ENCODE measurements at places on chromosomes 11 and 22.
A peak's percentile ranks its signal among the peaks of the same experiment; 100 is the strongest.

DNA sequence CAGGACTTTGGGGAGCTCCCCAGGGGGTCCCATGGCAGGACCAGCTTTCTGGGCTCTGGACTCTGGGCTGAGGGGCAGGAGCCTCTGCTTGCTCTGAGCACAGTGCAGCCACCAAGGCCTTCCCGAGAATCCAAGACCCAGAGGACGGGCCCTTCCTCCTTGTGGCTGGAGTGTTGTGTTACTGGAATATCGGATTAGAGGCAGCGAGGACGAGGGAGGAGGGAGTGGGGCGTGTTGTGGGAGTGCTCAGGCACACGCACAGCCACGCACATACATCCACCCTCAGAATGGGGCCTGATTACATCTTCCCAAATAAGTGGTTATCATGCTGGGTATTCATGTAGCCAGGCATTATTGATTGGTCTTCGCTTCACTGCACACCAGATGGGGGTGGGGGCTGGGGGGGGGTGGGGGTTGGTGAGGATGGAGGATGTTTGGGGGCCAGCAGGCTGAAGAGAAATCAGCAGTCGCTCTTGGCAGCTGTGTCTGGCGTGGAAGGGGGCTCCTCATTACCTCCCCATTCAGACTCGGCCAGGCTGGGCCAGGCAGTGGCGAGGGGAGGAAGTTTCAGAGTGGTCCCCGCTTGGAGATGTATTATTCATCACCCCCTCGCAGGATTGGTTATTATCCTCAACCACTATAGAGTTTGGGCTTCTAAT is 120.9 kb downstream of the ST3GAL4 start:
- no peak for DNase-seq

DNA sequence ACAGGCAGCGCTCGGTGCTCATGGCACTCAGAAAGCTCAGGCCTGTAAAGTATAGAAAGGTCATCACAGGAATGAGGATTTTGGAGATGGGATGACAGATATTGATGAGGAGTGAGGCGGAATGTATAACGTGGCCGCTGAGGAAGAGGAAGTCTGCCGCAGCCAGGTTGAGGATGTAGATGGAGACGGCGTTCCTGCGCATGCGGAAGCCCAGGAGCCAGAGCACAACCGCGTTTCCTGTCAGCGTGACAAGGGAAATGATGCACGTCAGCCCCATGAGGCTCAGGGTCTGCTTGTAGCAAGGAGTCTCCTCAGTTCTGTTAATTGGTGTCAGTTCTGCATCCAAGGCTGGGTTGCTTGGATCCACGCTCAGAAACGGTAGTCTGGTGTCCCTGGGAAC is 33.1 kb upstream of the MRGPRX1 start:
- no peak for DNase-seq

DNA sequence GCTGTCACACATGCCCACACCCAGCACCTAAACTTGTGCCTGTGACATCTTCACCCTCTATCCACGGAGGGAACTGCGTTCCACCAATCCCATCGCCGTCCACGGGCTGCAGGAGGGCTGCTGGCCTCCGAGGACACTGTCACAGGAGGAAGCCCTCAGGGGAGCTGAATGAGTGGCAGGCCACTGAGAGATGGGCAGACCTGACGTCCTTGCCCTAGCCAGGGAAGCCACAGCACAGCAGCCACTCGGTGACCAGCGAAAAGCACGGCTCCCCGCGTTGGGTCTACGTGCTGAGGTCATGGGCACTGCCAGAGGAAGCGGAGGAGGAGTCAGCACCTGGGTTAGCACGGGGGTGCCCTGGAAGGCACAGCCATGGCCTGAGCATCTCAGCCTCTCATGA is 50.5 kb downstream of the IGSF9B start:
- DNase-seq = no peak

DNA sequence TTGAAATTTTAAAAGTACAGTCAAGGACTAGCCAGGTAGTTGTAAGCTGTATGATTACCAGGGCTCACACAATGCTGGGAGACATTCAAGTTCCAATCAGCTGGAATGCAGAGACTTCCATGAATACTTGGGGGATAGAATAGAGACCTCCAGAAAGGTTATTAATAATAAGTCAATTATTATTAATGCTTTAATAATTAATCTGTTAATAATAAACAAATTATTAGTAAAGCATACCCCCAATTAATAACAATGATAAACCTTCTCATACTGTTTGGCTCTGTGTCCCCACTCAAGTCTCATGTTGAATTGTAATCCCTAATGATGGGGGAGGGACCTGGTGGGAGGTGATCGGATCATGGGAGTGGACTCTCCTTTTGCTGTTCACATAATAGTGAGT is 14.6 kb upstream of the MS4A6A start:
- no peak for DNase-seq

GRCh38 chr22:38523029-38523428 is 16.9 kb upstream of the DDX17 start:
- no peak for DNase-seq

GRCh38 chr11:73866095-73866579 is 10.5 kb downstream of the COA4 start:
- no peak for DNase-seq

DNA sequence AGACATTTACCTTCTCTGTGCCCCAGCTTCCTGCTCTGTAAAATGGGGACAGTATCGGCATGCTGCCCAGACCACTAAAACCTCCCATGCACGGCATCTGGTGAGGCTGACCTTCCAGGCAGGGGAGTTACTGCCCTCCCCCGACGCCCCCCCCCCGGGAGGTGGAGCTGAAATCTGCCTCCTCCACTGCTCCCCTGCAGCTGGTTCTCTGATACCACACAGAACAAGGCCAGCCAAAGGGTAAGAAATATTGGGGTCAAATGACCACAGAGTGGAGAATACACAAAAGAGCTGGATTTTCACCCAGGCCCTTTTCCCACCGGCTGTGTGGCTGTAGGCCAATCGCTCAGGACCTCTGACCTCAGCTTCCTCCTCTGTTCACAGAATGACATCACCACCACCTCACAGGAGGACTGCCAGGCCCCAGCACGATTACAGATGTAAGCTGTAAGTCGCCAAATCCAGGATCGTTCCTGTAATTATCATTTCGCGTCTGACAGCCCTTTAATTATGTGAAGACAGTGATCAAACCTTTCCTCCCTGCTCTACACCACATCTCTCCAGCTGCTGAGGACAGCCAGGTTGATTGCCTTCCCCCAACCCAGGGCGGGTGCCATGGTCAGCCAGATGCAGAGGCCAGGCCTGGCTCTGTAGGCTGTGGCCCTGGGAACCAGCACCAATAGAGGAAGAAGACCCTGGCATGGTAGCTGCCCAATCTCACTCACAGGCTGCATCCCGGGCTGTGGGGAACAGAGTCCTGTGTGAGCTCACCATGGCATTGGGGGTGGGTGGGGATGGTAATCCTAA is 35.7 kb upstream of the KLHL35 start:
- DNase-seq = no peak

DNA sequence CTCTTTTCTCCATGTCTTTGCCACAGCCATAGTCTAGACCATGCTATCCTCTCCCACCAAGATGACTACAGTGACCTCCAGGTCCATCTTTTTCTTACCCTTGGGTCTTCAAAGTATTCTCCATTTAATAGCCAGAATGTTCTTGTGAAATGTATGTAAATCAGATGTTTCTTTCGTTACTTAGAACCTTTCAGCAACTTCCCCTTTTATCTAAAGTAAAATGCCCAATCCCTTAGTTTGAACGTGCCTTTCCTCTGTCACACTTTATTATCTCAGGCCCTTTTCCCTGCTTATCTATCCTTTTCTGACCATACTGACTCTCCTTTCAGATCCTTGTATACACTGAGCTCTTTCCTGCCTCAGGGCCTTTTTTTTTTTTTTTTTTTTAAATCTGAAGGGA is 17.9 kb downstream of the RBM4B start:
- DNase-seq = no peak

DNA sequence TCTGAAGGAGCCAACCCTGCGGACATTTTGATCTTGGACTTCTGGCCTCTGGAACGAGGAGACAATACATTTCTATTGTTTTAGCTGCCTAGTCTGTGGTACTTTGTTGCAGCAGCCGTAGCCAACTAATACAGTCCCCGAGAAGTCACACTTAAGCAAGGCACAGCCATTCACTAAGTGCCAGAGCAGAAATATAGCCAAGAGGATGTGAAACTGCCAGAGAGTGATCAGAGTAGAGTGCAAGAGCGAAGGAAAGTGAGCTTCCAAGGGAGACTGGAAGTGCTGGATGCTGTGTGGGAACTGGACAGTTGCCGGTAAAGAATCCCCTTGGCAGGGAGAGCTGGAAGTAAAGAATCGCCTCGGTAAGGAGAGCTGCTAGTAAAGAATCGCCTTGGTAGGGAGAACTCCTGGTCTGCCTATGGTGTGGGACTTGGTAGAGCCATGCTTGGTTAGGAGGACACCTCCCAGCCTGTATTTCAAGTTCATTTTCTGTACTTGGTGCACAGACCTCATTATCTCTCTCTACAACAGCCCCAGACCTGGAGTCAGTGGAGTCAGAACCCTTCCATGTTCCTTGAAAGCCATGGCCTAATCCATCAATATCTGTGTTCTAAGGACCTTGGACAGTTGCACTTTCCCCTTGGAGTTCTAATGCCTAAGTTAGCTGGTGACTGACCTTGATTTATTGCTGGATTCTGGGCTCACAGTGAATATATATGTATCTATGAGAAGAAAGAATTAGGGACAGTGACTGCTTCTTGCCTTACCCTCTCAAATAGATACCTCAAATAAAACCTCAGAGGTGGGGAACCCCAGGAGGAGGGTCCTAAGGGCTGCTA is 162.1 kb downstream of the LDLRAD3 start:
- no peak for DNase-seq

DNA sequence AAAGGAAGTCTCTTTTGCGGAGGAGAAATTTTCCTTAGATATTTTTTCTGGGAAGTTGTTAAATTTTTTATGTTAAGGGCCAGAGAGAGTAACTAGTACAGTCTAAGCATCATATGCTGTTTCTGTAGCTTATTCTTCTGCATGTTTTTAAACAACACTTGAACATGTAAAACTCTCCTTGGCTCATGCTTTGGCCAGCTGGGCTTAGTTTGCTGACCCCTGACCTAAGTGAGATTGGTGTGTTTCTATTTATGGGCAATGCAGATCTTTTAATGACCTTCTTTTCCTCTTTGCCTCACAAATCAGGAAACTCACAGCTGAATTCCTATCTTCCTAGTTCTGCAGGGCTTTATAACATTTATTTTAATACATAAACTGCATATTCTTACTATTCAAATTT is 942.5 kb downstream of the OPCML start:
- no peak for DNase-seq

- no peak for DNase-seq
These were observed 14.1 kb upstream of the TSKU start for GRCh38 chr11:76768909-76769560.

- DNase-seq = no peak
These were observed 13.1 kb upstream of the MMP1 start for GRCh38 chr11:102810950-102811660.

DNA sequence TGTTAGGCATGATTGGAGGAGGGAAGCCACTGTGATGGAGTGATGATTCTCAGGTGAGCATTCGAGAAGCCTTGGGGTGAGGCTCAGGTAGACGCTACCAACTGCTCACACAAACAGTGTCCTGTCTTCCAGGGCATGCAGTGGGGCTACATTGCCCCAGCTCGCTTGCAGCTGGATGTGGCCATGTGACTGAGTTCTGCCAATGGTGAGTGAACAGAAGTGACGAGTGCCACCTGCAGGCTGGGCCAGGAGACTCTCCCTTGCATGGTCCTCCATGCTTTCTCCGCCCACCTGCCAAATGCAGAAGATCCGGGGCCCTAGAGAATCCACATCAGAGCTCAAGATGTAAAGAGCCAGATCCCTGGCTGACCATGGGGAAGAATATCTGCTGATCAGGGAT is 195.9 kb downstream of the BCR start:
- no peak for DNase-seq

DNA sequence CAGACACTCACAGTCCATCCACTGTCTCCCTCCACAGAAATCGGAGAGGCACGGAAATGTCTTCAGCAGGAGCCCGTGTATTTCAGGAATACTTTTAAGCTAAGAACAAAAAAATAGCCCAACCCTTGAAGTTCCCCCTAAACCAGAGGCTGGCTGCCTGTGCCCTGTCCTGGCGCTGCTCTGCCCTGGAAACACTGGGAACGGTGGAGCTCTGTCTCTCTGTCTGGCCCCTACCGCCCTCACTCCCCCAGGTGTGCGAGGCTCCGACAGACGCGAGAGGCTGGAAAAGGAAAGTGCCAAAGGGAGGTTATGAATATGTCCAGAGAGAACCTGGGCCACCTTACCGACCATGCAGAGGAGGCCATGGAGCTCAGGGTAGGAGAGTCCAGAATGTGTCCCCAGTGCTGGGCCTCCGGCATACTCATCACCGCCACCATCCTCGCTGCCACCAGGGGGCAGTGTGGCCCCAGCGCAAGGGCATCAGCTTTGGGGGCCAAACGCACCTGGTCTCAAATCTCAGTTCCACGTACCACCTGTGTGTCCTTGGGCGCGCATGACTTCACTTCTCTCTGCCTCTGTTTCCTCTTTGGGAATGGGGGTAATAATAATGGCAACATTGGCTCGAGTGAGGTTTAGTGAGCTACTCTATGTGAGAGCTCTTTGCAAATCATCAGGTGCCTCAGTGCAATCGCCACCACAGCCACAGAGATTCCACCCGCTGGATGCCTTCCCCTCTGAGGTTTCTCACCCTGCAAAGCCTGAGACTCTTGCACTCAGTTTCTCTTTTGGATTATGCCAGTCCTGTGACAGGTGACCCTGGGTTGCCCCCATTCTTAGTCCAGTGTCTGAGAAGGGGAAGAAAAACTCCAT is 10.4 kb upstream of the SLCO2B1 start:
- peak; percentile 69 for DNase-seq

GRCh38 chr11:92061456-92062062 is 163.1 kb upstream of the FAT3 start:
- no peak for DNase-seq

DNA sequence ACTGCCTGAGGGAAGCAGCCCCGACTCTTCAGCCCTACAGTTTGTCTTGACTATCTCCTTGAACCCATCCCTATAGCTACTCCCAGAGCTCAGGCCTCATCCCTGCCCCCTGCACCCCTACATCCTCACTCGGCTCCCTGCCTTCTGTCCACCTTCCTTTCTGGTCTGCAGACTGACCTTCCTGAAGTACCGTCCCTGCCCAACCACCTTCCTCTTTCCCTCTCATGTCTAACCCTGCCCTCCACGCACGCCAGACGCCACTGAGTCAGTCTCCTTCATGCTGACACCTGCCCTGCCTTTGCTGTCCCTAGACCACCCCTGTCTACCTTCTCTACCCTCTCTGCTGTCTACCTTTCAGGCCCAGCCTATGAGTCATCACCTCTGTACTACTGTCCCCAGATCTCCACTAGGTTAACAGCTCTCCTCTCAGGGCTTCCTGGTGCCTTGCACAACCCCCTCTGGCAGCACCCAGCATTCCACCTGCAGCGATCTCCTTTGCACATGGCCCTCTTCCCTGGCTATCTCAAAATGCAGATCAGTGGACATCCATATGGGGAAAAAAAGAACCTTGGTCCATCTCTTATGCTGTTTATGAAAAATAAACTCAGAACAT is 8.9 kb downstream of the KCTD21 start:
- no peak for DNase-seq

All from stimulated activated CD8-positive, alpha-beta memory T cell treated with anti-CD3 and anti-CD28 coated beads, Interleukin-7, amount 100 ng/mL, for 1 hour (primary cell).